ENCODE measurements at places on chromosomes 6 and 20. TPM values are rescaled to one million over a fixed set of nuclear protein-coding genes. Genes with fewer than 3 reads are reported as not detected.

Gene SOX18
- total RNA-seq, result not detected

Gene MAFB
- under 0.01 TPM for total RNA-seq

Gene FRK
- 1.9 TPM for total RNA-seq

Gene LY6G6C
- total RNA-seq, result not detected

Gene EBF4
- 0.57 TPM for total RNA-seq

Measured in smooth muscle cell of bladder (primary cell).